CD4-positive, alpha-beta T cell treated with Interleukin-2 at 100 ng/mL for 4 hours (primary cell): ENCODE measurements at places on chromosomes 13 and 19.

- no peak for DNase-seq
Measured at GRCh38 chr13:65112531-65112941, 2117.6 kb downstream of the PCDH9 start.

GRCh38 chr13:79226250-79226649 lies 179.8 kb downstream of the RBM26 start:
- no peak for DNase-seq

DNA sequence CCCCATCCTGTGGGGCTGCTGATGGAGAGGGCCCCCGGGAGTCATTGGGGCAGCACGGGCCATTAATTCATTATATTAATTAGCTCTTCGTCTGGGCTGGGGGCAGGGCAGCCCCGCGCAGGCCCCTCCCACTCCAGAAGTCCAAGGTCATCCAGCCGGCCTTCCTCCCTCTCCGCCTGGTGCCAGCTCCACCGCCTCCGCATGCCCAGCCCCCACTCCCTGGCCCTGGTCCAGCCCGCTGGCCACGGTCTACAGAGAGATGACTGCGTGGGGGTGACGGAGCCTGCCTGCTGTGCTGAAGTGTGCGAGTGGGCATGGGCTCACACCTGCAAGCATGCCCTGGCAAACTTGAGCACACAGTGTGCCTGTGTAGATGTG lies 8.8 kb downstream of the IGLON5 start:
- no peak for DNase-seq

DNA sequence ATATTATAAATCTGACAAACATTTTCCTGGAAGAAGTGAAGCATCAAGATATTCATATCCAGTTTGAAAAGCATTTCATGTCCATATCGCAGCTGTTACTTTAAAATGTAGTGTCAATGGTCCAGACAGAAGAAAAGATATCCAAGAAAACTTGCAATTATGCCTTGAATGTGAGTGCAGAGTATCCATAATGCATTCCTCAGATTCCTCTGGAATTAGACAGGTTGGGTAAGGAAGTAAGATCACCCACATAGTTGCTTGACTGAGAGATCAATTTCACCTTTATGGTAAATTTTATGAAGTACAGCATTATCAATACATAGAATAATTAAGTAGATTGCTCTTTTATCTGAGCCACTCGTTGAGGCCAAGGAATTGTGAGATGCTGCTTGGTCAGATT lies 327.0 kb upstream of the SLITRK5 start:
- no peak for DNase-seq

GRCh38 chr19:38193445-38193844 lies 30.6 kb downstream of the DPF1 start:
- no peak for DNase-seq

DNA sequence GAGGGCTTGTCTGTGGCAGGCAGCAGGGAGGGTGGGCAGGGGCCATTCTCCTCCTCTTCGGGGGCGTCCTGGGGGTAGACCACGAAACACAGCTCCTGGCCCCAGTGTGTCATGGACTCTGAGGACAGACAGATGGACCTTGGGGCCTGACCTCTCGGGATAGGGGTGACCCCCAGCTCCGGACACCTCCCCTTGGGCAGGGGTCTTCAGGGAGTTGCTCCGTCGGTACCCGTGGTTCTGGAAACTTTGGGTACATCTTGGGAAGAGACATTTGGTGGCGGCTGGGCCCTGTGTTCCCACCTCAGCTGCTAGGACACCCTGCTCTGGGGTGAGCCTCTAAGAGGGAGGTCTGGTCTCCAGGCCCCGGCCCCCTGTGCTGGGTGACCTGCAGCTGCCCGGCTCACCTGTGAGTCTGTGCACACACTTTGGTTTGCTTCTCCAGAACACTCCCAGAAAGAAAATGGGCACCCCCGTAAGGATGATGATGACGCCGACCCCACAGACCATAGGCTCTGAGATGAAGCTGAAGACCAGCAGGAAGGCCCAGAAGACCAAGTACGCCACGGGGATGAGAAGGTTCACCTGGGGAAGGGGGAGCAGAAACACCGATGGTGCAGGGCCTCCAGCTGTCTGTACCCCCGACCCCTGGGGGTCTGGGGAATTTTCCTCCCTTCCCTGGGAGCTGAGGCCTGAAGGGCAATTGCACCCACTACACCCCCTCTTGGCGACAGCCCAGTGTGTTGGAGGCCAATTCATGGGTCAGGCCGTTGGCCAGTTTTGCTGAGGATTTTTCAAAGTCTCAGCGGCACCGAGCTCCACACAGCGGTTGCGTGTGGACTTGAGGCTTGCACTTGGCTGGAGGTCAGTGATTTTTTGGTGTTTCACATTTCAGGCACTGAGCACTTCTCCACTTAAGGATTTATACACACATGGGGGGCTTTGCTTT lies 15.0 kb downstream of the LRP3 start:
- DNase-seq, result no peak

DNA sequence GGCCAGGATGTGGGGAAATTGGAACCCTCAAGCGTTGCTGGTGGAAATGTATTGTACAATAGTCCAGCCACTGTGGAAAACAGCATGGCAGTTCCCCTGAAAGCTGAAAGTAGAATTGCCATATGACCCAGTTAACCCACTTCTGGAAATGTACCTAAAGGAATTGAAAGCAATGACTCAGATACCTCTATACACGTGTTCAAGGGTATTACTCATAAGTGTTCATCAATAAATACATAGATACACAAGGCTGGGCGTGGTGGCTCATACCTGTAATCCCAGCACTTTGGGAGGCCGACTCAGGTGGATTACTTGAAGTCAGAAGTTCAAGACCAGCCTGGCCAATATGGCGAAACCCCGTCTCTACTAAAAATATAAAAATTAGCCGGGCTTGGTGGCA lies 71.9 kb upstream of the IRS2 start:
- no peak for DNase-seq

GRCh38 chr19:40229484-40229883 lies 3.0 kb upstream of the CCNP start:
- peak; percentile 58 for DNase-seq

GRCh38 chr13:50422181-50423148 lies 407.2 kb downstream of the KCNRG start:
- DNase-seq, result peak; percentile 49

GRCh38 chr13:110413016-110413675 lies 106.1 kb downstream of the COL4A2 start:
- DNase-seq, result no peak

DNA sequence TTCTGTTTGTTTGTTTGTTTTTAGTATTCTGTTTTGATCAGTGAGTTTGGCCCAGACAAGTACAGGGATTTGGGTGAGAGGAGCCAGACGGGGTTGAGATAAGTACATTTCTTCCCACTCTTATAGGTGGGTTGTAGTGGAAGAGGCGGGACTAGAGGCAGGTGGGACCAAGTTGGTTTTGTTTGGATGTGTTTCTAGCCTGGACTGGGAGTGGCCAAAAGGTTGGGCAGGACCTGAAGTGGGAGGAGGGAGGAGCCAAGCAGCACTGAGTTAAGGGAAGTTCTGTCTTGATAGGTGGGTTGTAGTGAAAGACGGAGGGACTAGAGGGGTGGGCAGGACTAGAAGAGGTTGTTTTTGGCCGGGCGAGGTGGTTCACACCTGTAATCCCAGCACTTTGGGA lies 9.0 kb downstream of the DNASE2 start:
- DNase-seq, result no peak

GRCh38 chr13:19957320-19958154 lies 990 bp upstream of the ZMYM2 start:
- peak; percentile 88 for DNase-seq

DNA sequence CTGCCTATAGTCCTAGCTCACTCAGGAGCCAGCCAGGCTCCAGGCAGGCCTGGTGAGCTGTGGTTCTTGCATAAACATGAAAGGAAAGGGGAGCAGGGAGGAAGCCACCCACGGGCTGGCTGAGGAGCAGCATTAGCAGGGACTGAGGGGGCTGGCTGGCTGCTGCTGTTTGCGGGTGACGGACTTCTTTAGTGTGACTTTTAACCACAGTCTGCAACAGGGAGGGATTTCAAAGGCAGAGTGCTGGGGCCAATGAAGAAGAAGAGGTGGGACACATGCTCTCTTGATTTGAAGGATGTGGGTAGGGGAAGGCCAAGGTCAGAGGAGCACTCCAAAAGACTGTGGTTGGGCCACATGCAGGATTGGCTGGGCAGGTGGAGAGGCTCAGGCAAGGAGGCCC lies 223.0 kb downstream of the DNAJC15 start:
- DNase-seq, result no peak

GRCh38 chr19:14003251-14004055 lies 2.7 kb downstream of the RFX1 start:
- peak; percentile 44 for DNase-seq

DNA sequence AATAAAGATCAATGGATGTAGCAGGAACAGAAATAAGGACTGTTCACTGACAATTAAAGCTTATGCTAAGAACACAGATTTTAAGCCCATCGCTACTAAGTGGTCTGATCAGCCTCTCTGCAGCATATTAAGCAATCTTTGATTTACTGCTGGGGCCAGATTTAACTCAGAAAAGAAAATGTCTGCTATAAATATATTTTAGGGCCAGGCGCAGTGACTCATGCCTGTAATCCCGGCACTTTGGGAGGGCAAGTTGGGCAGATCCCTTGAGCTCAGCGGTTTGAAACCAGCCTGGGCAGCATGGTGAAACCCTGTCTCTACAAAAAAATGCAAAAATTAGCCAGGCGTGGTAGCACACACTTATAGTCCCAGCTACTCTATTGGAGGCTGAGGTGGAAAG lies 43.0 kb downstream of the METTL21C start:
- no peak for DNase-seq

GRCh38 chr19:47459477-47459876 lies 12.2 kb downstream of the SLC8A2 start:
- DNase-seq, result no peak
